ENCODE measurements at places on chromosomes 4 and X.

DNA sequence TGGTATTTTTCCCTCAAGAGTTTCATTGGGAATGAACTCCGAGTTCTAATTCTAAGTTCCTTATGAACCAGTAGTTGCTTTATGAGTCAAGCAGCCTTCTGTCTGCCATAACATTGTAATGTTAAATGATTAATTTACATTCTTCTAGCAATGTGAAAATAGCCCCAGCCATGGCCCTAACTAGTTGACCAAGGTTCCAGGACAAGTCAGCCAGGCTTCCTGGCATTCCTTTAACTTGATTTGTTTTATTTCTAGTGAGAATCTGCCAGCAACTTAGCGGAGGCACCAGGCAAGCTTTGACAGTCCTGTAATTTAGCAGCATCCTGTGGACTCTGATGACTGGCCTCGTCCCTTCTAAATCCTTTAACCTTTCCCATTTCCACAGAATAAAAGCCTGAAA lies 69.0 kb downstream of the GLRA2 start:
- peak; percentile 13 for DNase-seq

- DNase-seq, result no peak
These were observed 28.0 kb downstream of the TACC3 start for GRCh38 chr4:1749370-1749769.

GRCh38 chr4:165583341-165583740 lies 204.5 kb downstream of the CPE start:
- no peak for DNase-seq

- DNase-seq, result peak; percentile 0
These were observed 208.8 kb downstream of the OR13H1 start for GRCh38 chrX:131752493-131753198.

DNA sequence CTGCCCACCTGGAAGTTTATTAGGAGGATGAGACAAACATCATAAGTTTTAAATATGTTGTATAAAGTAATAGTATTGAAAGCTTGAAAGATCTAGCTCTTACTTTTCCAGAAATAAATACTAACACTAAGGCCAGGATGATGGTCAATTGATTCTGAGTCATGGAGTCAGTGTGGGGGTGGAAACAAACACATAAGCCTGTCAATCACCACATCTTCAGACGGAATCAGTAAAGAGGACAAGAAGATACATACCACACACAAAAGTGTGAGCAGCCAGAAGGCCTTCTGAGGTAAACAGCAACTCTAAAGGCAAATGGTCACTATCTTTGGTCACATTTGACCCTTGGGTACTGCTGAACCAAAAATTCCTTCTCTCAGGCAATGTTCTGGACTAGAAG lies 365.0 kb upstream of the RASGEF1B start:
- DNase-seq, result no peak

Data from NCI-H526 (cell line).